ENCODE measurements at places on chromosomes 2 and 18.

DNA sequence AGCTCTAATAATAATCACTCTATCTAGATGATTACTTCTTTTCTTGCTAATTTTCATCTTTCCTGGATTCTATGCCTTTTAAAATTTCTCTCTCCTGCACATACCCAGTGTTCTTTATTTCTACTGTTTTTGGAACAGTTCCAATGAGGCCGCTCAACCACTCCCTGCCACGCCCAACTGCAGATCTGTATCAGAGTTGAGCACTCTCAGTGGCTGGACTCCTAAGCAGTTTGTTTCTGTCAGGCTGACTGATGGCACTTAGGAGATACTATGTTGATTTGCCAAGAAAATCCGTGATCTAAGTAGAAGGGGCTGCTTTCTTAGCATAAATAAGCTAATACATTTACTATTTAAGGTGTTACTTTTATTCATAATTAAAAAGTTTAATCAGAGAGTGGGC lies 192.8 kb downstream of the ARHGAP15 start:
- no peak for DNase-seq

- no peak for DNase-seq
Observed at GRCh38 chr18:46332921-46333341, 228.7 kb downstream of the HAUS1 start.

GRCh38 chr18:55577812-55578539 lies 10.0 kb downstream of the TCF4 start:
- no peak for DNase-seq

DNA sequence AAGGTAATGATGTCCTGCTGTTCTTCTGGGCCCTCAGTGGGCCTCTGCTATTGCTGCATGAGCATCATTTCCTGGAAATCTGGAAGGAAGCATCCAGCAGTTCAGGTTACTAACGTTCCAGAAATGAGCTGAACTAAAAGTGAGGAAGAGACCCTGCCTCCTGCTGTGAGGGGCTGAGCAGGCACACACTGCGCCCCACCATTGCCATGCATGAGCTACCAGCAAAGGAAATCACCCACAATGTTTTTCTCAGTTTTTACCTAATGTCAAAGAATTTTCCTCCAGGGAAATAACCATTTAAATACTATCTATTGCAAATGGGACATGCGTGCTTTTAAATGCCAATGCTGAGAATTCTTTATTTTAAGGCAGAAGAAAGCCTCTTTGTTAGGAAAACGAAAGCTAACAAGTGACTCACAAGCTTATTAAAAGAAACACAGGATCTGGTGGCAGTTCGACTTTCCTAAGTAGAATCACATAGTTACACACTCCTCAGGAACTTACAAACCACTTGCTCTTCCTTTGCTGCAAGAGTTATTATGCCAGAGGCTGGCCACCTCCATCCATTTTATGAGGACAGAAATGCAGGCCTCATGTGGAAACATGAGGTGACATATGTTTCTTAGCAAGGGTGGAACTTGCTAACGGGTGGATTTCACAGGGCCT lies 152.6 kb upstream of the TTC39C start:
- DNase-seq: no peak

DNA sequence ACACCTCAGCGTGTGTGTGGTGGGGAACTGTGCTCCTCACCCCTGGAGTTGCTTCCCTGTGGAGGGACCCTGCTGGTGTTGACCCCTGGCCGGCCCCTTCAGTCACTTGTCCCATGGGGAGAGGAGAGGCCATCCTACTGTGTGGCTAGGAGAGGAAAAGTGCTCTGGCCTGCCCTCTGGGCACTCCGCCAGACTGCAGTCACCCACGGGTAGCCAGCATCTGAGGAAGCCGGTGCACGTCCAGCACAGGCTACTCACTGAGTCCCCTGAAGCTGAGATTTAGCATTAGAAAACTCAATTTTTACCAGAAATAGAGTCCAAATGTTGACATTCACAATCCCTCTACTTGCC lies 211.5 kb upstream of the RAB6C start:
- peak; percentile 53 for DNase-seq

- DNase-seq: no peak
Observed at GRCh38 chr2:168002021-168002553, 245.3 kb downstream of the STK39 start.

- DNase-seq: no peak
Observed at GRCh38 chr2:232571026-232571474, 20.6 kb downstream of the EIF4E2 start.

DNA sequence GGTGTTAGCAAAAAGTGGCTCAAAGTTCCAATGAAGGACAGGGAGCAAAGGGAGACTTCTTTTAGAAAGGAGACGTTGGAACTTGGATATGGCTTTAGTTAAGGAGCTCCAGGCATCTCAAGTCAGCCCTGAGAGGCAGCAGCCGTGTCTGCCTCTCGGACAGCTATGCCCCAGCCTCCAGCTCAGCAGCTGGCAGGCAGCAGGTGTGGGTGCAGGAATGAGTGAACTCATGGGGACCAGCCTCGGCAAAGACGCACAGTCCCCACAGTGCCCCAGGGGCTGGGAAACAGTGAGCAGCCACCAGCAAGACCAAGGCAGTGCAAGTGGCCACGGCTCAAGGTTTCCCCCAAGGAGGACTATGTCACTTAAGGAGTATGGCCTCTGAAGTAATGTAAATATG lies 1.6 kb upstream of the LRRFIP1 start:
- DNase-seq: no peak

All from posterior cingulate gyrus (tissue), 11 donors.